ENCODE measurements at places on chromosomes 6 and 20.

- peaks cover 4% of the 10 kb centered on the region for H3K4me1 ChIP-seq
- no peak for DNase-seq
- H3K36me3 ChIP-seq, result no peaks in the 10 kb centered on the region
- no peak overlapping the region for H3K27ac ChIP-seq
Observed at GRCh38 chr6:32865724-32866443, 11.9 kb downstream of the PSMB9 start.

DNA sequence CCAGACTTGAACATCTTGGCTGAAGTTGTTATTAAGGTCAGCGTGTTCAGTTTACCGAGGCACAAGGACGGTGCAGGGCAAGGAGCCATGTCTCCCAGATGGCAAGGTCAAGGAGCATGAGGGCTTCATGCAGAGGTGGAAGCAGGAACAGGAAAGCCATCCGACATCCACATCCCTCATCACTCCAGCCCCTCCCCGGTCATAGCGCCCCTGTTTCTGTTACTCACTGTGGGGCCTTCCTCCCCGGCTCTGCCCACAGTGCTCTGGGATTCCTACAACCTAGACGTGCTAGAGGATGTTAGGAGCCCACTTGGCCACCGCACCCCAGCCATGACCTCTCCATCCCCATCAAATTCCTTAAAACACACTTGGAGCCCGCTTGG lies 146.7 kb downstream of the TTLL2 start:
- no peaks in the 10 kb centered on the region for H3K27me3 ChIP-seq
- no peaks in the 10 kb centered on the region for H3K4me1 ChIP-seq
- H3K36me3 ChIP-seq, result no peaks in the 10 kb centered on the region
- no peak overlapping the region for H3K27ac ChIP-seq
- no peak for DNase-seq
- no peak overlapping the region for H3K4me3 ChIP-seq

DNA sequence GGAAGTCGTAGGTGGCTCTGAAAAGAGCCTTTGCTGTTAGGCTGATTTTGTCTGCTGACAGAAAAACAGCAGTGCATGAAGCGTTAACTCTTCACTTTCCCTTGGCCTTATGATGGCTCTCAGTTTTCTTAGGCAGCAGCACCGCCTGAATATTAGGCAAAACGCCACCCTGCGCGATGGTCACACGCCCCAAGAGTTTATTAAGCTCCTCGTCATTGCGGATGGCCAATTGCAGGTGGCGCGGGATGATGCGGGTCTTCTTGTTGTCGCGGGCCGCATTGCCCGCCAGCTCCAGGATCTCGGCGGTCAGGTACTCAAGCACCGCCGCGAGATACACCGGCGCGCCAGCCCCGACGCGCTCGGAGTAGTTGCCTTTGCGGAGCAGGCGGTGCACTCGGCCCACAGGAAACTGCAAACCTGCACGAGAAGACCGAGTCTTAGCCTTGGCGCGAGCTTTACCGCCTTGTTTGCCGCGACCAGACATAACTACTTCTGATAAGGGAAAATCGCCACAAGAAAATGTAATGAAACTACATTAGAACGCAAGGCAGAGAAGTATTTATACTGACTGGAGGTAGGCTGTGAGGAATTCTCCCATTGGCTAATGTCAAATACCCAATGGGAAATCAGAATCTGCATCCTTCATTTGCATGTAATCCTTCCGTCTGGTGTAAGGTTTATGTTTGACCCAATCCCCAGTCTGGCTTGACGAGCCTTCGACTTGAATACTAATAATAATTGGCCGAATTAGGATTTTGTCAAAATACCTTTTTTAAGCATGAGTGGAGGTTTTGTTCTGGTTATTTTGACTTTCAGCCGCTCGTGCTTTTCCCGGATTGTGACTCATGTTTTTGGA lies 53.9 kb upstream of the HFE start:
- no peaks in the 10 kb centered on the region for H3K27me3 ChIP-seq
- DNase-seq, result peak; percentile 84
- H3K27ac ChIP-seq, result peak overlapping the region; percentile 84
- H3K36me3 ChIP-seq, result no peaks in the 10 kb centered on the region
- peak overlapping the region; percentile 57 for H3K4me3 ChIP-seq

DNA sequence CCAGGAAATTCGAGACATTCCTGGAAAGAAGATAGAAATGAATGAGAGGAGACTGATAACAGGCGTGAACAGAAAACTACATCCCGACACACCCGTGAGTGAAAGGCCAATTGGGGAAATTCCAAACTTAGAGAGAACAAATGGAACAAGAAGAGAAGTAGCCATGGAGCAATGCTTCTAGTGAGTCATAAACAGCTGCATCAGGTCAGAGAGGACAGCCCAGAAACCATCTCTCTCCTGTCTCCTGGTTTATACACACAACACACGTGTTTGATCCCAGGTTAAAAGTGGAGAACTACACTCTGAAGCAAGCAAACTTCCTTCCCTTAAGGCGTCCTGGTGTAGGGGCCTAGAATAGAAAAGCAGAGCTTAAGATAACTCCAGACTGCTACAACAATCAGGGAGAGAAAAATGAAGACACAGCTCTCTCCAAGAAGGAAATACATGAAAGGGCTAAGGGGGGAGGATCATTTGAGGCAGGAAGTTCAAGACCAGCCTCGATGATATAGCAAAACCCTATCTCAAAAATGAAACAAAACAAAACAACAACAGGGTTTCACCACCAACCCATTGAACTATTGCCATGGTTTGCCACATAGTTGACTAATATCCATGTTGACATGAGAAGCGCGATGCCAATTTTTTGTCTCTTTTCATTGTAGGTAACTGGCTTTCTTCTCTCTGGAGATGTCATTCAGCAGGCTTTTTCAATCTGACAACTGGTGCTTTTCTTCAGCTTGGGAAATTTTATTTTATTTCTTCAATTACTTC lies 26.9 kb downstream of the NRN1 start:
- H3K27ac ChIP-seq, result no peak overlapping the region
- no peak for DNase-seq
- no peaks in the 10 kb centered on the region for H3K36me3 ChIP-seq
- no peak overlapping the region for H3K4me3 ChIP-seq

- no peak overlapping the region for H3K4me3 ChIP-seq
- no peak for DNase-seq
- no peaks in the 10 kb centered on the region for H3K4me1 ChIP-seq
- H3K36me3 ChIP-seq, result no peaks in the 10 kb centered on the region
- H3K27me3 ChIP-seq, result no peaks in the 10 kb centered on the region
Observed at GRCh38 chr6:83313882-83314281, 117.0 kb downstream of the ME1 start.

DNA sequence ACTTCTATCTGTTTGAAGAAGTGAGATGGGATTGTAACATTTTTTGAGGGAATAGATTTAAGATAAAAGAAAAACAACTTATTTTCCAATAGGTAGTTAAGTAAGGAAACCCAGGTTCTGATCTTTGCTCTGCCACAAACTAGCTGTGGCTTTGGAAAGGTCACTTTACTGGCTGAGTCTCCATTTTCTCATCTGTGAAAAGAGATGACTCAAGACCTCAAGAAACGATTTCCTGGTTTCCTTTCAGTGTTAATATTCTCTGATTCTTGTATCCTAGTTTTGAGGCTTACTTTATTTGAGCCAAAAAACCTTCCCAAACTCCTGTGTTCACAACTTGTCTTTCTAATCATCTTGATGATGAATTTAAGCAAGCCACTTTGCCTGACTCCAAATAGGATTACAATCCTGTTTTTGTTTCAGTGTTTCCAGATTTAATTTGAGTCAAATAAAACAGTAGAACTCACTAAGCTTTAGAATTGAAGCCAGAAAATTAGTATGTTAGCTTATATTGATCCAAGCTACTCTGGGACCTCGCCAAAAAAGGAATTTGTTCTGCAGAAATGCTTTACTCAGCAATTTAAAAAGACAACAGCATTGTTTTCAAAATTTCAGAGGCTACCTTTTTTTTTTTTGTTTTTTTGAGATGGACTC lies 51.1 kb downstream of the ENPP1 start:
- no peak overlapping the region for H3K4me3 ChIP-seq
- H3K27ac ChIP-seq, result no peak overlapping the region
- no peaks in the 10 kb centered on the region for H3K27me3 ChIP-seq
- no peaks in the 10 kb centered on the region for H3K36me3 ChIP-seq
- DNase-seq, result no peak
- no peaks in the 10 kb centered on the region for H3K4me1 ChIP-seq

GRCh38 chr6:166005944-166006899 lies 161.4 kb downstream of the TBXT start:
- no peaks in the 10 kb centered on the region for H3K36me3 ChIP-seq
- H3K27ac ChIP-seq, result peak overlapping the region; percentile 41
- peaks cover 40% of the 10 kb centered on the region for H3K4me1 ChIP-seq
- DNase-seq, result no peak

- H3K27me3 ChIP-seq, result no peaks in the 10 kb centered on the region
- DNase-seq, result no peak
- H3K4me3 ChIP-seq, result no peak overlapping the region
- no peaks in the 10 kb centered on the region for H3K4me1 ChIP-seq
- peaks cover 7% of the 10 kb centered on the region for H3K36me3 ChIP-seq
Observed at GRCh38 chr6:116217069-116217468, 36.8 kb downstream of the TSPYL4 start.

DNA sequence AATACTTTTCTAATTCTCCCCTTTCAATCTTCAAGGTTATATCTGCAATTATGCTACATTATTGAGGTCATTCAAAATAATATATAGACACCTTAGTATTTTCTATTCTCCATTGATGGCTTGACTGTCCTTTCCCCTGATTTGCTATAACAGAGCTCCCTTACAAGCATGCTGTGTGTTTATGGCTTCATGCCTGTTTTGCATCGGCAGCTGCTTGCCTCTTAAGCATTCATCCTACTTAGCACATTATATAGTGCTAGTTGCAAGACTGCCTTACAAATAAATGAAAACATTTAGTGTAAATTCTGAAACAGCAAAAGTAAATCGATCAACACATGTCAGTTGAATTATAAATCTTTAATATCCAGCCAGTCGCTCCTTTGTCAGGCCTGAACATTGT lies 476.2 kb upstream of the POU3F2 start:
- no peak overlapping the region for H3K4me3 ChIP-seq
- H3K27ac ChIP-seq, result no peak overlapping the region
- no peaks in the 10 kb centered on the region for H3K4me1 ChIP-seq
- H3K27me3 ChIP-seq, result no peaks in the 10 kb centered on the region
- no peaks in the 10 kb centered on the region for H3K36me3 ChIP-seq

- H3K27me3 ChIP-seq, result no peaks in the 10 kb centered on the region
- H3K27ac ChIP-seq, result no peak overlapping the region
- H3K4me3 ChIP-seq, result no peak overlapping the region
- H3K4me1 ChIP-seq, result no peaks in the 10 kb centered on the region
Observed at GRCh38 chr6:138088326-138088762, 18.9 kb downstream of the PERP start.

DNA sequence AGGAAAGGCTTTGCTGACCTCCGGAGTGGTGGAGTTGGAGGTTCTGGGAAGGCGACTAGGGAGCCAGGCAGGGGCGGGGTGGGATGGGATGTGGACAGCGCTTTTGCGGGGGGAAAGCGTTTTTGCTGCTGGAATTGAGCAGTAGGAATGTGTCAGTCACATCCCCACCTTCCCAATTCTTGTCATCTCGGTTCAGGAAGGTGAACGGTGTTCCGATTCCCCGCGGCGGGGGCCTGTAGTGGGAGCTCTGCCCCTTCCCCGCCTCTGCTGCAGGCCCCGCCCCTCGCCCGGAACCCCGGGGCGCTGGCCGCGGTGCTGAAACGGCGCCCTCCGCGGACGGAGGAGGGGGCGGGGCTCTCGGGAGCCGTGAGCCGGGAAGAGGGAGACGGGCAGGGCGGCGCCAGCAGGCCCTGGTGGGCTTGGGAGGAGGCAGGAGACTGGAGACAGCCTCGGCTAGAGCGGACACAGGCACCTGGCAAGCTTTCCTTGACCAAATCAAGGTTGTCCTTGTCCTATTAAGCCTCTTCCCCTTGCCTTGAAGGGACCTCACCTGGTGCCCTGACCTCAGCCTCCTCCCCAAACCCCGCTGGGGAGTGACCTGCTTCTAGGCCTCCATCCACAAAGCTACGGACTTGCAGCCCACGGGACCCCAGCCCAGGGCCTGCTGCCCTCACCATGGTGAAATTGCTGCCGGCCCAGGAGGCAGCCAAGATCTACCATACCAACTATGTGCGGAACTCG lies at the start of gene LHFPL5:
TSS of gene LHFPL5 (plus strand) at position 357 of the 741 bp plus-strand sequence. CDS start at position 676, 319 bp downstream.
- H3K27me3 ChIP-seq, result no peaks in the 10 kb centered on the region
- H3K36me3 ChIP-seq, result no peaks in the 10 kb centered on the region
- no peak for DNase-seq
- no peak within 1 kb of the TSS for H3K27ac ChIP-seq
- no peaks in the 10 kb centered on the region for H3K4me1 ChIP-seq

DNA sequence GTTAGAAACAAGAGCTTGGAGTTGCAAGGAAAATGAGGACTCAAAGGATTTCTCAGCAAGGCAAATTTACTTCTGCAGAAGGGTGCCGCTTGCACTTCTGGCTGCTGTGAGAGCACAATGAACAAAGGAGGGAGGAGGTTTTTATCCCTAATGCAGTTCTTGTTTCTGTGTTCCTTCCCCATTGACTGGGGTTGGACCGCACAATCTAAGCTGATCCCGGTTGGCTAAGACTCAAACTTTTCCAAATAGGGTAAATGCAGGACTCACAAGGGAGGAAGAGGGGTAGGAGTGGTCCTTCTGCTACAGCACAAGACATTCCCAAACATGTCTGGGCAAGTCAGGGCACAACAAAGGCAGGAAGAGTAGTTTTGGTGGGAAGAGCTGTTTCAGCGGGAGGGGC lies 249.6 kb upstream of the MOCS1 start:
- no peak for DNase-seq
- no peak overlapping the region for H3K27ac ChIP-seq
- H3K36me3 ChIP-seq, result no peaks in the 10 kb centered on the region
- no peaks in the 10 kb centered on the region for H3K4me1 ChIP-seq
- H3K4me3 ChIP-seq, result no peak overlapping the region

DNA sequence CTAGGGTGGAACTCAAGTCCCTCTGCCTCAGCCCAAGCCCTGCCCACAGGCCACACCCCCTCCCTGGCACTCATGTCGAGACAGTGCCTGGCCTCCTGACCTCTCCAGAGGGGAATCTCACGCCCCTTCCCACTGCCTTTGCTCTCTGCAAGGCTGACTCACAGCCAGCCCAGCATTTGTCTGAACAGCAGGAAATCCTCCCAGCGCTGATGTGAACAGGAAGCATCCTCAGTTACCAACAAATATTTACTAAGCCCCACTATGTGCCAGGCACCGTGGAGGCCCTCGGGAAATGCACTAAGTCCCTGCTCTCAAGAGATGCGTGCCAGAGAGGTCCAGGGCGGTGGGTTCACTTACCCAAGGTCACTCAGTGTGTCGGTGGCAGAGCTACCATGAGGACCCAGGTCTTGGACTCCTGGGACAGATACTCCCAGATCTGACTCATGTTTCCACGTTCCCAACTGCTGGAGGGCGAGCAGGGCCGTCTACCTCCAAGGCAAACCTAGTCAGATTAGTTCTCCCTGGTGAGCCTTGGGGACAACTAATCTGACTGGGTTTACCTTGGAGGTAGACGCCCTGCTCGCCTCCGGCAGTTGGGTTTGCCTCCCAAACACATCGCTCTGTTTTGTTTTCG lies 7.8 kb downstream of the ADA start:
- no peaks in the 10 kb centered on the region for H3K27me3 ChIP-seq
- no peak overlapping the region for H3K4me3 ChIP-seq
- H3K27ac ChIP-seq, result no peak overlapping the region
- peaks cover 5% of the 10 kb centered on the region for H3K4me1 ChIP-seq

GRCh38 chr6:96923871-96924493 lies 546 bp upstream of the KLHL32 start:
- H3K27ac ChIP-seq, result peak overlapping the region; percentile 82
- no peaks in the 10 kb centered on the region for H3K27me3 ChIP-seq
- no peak for DNase-seq
- peak overlapping the region; percentile 66 for H3K4me3 ChIP-seq
- H3K36me3 ChIP-seq, result no peaks in the 10 kb centered on the region

- H3K27ac ChIP-seq, result no peak overlapping the region
- H3K36me3 ChIP-seq, result no peaks in the 10 kb centered on the region
- no peaks in the 10 kb centered on the region for H3K27me3 ChIP-seq
- H3K4me1 ChIP-seq, result no peaks in the 10 kb centered on the region
- no peak for DNase-seq
Observed at GRCh38 chr6:72661411-72661810, 39.5 kb downstream of the KCNQ5 start.

Measured in tibial artery (tissue), 4 donors.